ENCODE measurements at places on chromosomes 3 and 15.

GRCh38 chr15:77026501-77027110 is 31.7 kb downstream of the PSTPIP1 start:
- no peak for DNase-seq

DNA sequence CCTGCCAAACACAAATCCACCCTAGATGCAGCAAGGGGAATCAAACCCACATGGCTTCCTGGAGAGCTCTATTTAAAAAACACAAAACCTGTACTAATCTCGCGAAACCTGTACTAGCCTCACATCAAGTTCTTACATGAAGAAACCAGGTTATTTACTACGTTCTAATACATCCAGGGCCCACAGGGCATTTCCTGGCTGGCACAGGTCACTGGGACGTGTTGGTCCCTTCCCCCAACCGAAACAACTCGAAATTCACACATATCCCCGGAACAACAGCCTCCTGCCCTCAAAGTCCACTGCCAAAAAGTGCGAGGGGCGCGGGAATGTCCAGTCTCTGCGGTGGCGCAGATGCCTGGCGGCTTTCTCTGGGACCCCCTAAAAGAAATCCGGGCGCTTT is 955 bp downstream of the CDCP1 start:
- DNase-seq: no peak

GRCh38 chr3:44026220-44026865 is 215.3 kb upstream of the TOPAZ1 start:
- DNase-seq: no peak

- DNase-seq: no peak
Measured at GRCh38 chr3:134104031-134104430, 74.3 kb upstream of the SLCO2A1 start.

DNA sequence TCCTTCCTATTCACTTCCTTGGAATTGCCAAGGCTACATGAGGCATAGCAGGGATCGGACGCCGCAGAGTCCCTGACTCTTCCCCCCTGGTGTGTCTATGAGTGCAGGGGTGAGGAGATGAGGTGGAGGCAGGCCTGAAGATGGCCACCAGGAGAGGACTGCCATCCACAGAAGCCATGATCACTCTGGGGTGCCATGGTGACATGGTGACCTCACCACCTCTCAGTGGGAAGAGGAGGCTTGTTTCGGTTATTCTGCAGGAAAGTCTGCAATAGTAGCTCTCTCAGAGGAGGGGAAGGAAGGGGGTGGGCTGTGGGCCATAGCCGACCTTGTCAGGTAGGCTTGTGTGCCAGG is 57.0 kb upstream of the LIMD1 start:
- no peak for DNase-seq

DNA sequence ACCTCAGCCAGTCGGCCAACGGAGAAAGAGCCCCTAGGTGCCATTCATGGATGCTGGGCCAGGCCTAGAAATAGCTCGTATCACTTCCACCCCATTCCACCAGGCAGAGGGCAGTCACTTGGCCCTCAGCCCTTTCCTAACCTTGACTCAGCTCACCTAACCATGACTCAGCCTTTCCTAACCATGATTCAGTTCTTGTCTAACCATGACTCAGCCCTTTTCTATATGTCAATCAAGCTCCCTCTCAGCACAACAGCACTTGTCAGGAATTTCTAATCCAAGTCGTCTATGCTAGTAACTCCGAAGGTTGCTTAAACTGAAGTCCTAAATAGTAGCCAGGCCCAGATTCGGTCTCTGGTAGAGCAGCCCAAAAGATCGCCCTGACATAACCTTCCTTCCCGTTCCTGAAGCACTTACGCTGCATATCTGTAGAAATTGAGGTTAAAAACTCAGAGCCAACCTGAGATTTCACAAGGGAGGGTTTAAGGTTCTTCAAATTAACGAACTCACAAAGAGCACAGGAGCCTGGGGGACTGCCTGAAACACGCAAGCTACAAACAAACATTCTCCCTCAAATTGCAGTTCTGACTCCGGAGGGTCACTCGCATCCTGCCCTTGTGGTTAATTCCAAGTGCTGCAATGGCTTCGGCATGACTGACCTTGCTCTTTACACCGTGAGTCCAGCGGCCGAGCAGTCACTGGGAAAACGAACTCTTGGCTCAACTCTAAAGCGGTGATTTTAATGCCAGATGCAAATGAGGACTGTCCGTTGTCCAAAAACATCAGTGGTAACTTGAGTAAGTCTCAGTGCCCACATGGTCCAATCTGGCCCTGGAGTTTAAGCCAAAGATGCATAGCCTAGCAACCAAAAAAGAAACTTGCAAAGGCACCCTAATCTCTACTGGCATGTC is 99.9 kb downstream of the ADAMTS17 start:
- peak; percentile 86 for DNase-seq

- no peak for DNase-seq
Measured at GRCh38 chr15:49817100-49817499, 196.3 kb downstream of the DTWD1 start.

DNA sequence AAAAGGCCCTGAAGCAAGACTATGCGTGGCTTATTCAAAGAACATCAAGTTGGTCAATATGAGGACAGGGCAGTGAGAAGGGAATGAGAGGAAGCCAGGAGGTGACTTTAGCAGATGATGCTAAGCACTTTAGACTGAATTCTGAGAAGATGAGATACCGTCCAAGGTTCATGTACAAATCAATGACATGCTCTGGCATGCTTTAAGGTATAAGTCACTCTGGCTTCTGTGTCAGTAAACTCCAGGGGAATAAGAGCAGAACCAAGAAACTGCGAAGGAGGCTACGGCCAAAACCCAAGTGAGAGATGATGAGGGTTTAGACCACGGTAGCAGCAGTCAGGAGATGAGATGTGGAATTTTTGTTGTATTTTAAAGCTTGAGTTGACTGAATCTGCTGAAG is 8.9 kb upstream of the CCDC50 start:
- DNase-seq: no peak

DNA sequence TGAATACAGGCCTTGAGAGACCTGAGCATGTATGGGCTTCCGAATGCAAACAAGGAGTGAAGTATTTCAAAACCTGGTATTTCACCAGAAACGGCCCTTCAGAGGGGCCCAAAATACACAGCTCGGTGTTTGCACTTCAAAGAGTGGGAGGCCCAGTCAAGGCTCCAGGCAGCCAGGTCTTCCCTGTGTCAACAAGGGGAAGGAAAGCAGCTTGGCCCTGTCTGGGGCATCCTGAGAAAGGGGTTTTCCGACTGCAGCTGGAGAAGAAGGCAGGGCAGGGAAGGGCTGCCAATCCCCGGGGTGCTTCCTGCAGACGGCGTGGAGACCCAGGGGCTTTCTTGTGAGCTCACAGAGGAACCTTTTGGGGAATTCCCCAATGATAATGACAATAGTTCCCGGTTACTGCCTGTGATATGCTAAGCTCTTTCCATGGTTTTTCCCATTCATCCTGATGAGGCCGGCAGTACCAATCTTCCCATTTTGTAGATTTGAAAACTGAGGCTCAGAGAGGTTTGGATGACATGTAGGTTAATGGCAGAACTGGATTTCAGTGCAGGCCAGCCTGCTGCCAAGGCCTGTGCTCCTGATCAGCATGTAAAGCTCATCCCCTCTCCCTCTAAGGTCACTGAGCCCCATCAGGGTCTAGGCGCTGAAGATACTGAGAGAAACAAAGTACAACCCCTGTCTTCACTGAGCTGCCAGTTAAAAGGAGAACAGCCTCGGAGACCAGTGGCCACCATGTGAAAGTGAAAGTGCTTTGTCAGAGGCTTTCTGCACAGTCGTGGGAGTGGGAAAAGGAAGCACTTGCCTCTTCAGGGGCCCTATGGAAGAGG is 43.0 kb upstream of the TLE3 start:
- DNase-seq: no peak

- DNase-seq: no peak
Measured at GRCh38 chr3:86988235-86988634, 2.7 kb downstream of the VGLL3 start.

- no peak for DNase-seq
Measured at GRCh38 chr3:43723121-43723734, 32.5 kb downstream of the ABHD5 start.

- DNase-seq: no peak
Measured at GRCh38 chr3:17054982-17055343, 170.2 kb downstream of the PLCL2 start.

DNA sequence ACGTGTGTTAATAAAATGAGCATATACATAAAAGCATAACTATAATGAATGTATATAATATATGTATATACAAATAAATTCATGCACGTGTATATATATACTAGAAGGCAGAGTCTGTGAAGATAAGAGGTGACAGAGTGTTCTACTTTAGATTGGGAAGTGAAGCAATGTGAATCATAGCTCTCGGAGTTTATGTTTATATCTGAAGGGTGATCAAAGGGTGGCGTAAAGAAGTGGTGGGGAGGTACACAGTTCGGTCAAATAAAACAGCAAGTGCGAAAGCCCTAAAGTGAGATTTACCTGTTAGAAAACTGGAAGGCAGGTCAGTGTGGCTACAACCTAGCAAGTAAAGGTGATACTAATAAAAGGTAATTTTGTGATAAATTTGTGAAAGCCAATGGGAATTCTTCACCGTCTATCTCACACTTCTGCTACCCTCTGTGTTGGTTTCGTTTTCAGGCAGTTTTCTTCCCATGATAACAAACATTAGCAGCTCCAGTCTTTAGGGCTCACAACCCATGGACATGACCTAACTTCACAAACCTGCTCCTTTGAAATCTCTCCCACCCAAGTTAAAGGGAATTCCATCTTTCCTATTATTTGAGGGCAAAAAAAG is 46.7 kb upstream of the BCHE start:
- DNase-seq: no peak

DNA sequence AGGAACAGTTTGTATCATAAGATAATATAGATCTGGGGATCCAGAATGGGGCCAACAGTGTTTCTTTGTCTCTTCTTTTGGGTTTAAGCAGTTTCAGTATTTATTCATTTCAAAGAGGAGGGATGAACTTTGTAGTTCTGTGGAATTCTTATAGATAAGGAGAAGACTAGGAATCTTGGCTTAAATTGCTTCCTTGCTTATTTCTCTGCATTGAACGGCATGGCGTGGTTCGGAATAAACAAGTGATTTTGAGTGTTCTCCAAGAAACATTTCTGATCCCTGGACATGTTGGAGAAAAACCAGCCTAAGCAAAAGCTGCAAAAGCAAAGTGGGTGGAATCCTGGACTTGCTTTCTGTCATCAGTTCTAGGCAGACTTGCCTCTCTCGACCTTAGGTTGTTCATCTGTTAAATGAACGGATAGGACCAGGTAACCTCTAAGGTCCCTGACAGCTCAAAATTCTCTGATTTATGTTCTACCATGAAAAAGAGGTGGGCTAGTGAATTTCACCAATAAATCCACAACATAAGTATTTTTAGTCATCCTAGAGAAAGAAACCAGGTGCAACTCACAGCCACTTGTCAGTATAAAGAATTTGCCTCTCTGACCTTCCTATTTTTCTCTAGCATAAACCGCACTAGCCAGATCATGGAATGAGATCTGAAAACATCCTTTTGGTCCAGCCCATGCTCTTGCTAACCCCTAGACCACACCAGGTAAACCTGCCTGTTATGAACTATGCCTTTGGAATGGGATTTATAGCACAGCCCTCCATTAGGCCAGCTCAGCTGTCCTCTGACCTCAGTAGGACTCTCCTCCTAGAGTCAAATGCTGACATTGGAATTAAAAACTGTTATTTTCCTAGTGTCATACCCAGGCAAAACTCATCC is 78.8 kb downstream of the CLDN11 start:
- DNase-seq: no peak

GRCh38 chr15:92365906-92366305 is 27.8 kb upstream of the ST8SIA2 start:
- no peak for DNase-seq

- no peak for DNase-seq
Measured at GRCh38 chr15:100373120-100373896, 31.5 kb upstream of the ADAMTS17 start.

DNA sequence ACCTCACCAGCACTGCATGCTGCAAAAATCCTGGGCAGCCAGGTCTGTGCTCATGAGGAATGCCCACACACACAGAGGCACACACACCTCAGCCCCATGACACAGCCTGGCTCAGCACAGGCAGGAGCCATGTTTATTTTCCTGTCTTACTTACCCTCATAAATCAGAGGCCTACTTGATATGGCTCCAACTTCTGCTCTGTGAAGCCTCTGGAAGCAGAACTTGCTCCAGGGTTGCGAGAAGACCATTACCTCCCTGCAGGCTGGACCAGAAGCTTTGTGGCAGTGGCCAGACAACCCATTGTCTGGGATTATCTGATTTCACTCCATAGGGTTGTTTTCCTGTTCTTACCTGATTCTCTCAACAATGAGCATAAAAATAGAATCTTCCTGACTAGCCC is 43.8 kb upstream of the CMTM8 start:
- DNase-seq: no peak

DNA sequence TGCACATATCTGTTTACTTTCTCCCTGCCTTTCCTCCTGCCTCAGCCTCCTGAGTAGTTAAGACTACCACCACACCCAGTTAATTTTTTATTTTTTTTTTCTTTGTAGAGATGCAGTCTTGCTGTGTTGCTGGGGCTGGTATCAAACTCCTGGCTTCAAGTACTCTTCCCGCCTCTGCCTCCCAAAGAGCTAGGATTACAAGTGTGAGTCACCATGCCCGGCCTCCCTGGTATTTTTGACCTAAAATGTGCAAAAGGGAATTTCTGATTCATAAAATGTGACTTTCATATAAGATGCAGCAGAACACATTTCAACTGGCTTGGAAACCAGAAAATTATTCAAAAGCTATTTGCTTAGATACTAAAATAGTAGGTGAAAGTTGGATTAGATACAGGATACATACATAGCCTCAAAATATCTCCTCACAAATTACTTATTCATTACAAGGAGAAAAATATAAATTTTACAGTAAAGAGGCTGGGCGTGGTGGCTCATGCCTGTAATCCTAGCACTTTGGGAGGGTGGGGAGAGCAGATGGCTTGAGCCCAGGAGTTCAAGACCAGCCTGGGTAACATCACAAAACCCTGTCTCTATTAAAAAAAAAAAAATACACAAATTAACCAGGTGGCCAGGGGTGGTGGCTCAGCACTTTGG is 32.0 kb downstream of the MAP4 start:
- DNase-seq: peak; percentile 40

- DNase-seq: no peak
Measured at GRCh38 chr3:61252836-61253235, 1.6 kb upstream of the FHIT start.

DNA sequence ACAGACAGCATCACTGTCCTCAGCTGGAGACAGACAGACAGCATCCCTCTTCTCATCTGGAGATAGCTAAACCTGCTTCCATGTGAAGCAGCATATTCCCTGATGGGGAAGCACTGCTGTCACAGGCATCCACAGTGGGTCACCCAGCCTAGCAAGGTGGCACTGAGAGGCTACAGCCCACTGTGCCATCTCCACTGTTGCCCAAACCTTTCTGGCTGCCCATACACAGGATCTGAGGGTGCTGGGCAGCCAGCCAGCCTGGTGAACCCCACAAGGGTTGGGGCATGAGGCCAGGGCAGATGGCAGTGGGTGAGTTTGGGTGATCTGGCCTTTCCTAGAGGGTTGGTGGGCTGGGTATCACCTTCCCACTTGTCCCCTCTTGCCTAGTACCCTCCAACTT is 11.7 kb downstream of the CHST13 start:
- no peak for DNase-seq

- DNase-seq: no peak
Measured at GRCh38 chr15:88878720-88879184, 16.6 kb downstream of the HAPLN3 start.
